ENCODE measurements at places on chromosomes 13 and 19.

DNA sequence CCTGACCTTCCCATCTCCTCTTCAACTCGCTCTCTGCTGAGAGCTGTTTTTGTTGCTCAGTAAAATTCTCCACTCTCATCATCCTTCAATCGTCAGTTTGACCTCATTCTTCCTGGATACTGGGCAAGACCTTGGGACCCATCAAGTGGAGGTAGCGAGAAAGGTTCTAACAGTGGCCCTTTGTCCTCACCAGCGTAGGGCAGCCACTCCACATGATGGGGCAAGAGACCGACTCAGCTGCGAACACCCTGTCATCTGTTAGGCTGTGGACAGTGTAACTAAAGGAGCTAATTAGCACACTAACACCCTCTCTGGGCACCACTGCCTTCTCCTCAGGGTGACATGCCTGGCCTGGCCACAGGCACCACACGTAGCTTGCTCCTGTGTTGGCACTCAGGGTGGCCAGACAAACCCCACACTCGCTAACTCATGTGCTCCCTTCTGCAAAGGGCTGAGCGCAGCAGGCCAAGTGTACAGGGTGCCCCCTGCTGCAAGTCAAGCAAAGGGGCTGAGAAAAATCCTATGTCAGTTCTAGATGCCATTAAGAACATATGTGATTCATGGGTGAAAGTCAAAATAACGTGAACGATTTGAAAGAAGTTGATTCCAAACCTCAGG, 1216.0 kb downstream of the SLITRK5 start:
- DNase-seq: peak; percentile 59

DNA sequence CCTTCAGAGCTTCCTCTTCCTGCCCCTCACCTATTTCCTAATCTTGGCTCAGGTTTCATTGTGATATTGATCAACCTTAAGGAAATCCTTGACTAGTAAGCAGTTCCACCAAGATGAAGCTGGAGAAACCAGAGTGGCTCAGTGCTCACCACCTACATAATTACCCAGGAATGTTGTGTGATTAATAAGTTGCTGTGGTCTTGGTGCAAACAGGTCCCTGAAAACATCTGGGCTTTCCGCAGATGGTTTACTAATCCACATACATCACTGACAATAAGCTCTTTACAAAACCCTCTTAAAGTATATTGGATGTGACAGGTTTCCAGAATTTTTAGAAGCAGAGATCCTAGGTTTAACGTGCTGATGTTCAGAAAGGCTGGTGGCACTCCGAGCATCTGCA, 8.6 kb upstream of the SERP2 start:
- no peak for DNase-seq

DNA sequence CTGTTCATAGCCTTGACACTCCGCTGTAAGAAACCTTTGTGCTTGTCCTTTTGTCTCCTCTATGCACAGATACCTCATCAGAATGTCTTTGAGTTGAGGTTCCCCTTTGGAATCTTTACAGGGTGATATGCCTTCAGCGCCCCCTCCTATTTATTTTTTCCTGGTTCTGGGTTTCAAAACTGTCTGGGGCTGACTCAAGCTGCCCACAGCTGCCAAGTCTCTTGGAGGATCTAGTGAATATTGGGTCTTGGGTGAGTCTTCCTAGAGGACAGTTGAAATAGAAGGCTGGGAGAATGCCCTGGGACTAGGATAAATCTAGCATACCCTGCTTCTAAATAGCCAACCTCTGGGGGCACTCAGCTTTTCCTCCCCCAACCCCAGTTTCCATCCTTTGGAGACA, 930 bp downstream of the ZNF136 start:
- no peak for DNase-seq

DNA sequence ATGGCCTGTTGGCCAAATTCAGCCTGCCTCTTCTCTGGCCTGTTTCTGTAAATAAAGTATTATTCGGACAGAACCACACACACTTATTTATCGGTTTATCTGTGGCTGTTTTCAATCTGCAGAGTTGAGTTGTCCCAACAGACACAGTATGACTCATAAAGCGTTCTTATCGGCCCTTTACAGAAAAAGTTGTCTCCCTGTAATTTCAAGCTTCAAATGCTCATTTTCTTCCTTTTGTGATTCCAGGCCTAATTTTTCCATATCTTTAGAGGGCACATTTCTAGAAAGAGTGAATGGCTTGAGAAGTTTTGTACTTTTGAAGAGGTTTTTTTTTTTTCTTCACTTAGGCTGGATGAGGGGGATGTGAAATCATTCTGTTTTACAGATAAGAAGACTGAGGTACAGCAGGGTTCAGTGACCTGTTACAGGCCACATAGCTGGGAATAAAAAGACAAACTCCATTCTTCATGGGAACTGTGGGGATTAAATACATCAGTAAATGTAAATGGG, 440.9 kb downstream of the TSHZ3 start:
- no peak for DNase-seq

GRCh38 chr19:6150289-6150688, 14.8 kb downstream of the ACSBG2 start:
- DNase-seq: no peak
